ENCODE measurements at places on chromosomes 3 and 15.

DNA sequence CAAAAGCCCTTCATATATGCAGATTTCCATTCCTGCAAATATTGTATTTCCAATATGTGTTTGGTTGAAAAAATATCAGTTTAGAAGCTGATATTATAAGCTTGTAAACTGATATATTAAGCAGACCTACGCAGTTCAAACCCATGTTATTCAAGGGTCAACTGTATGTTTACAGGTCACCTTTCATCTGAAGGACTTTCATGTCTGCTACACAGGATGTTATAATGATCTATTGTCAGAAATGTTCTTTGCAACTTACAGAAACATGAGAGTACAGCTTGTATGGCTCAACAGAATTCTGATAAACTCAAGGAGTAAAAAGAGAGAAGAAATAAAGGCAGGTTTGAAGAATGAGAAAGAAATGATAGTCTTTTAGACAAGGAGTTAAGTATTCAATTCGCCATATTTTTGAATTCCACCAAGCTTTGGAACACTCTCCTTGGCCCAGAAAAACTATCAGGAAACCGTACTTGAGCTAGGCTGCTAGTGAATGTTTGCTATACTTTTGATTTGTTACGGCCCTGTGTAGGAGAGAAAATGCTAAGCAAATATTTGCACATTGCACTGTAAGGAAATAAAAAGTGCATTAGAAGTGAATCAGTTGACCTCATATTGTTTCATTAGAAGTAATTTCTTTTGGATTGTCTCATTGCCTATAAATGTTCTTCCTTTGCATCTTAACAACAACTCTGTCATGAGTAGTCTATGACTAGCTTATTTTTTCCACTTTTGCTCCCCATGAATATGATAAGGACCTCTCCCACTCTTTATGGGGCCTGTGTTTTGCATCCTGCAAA is 81.2 kb downstream of the NEK11 start:
- no peak for DNase-seq

DNA sequence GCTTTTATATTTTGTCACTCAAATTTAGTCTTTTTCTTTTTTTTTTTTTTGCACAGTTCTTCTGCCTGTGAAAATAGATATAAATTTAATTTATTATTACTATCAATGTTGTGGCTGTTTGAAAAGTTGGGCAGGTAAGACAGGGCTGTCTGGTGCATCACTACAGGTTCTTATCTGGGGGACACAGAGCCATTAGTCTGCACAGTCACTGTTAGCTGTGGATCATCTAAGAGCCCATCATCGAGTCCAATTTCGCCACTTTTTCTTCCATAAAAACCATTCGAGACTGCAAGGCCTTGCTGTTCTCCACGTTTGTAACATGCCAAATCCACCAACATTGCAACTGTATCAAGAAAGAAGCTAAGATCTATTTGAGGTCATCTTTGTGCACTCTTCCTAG is 325.6 kb upstream of the UMPS start:
- DNase-seq: no peak

GRCh38 chr15:82749951-82750830 is 40.5 kb upstream of the AP3B2 start:
- peak; percentile 53 for DNase-seq

- peak; percentile 45 for DNase-seq
Measured at GRCh38 chr3:106333911-106334618, 465.3 kb upstream of the CBLB start.

GRCh38 chr3:192188218-192188835 is 539.0 kb downstream of the FGF12 start:
- DNase-seq: no peak

GRCh38 chr3:34783876-34784275 is 855.4 kb upstream of the ARPP21 start:
- no peak for DNase-seq

- no peak for DNase-seq
Measured at GRCh38 chr15:31503758-31504461, 177.3 kb downstream of the KLF13 start.

GRCh38 chr15:39747326-39747725 is 35.3 kb downstream of the FSIP1 start:
- DNase-seq: no peak

DNA sequence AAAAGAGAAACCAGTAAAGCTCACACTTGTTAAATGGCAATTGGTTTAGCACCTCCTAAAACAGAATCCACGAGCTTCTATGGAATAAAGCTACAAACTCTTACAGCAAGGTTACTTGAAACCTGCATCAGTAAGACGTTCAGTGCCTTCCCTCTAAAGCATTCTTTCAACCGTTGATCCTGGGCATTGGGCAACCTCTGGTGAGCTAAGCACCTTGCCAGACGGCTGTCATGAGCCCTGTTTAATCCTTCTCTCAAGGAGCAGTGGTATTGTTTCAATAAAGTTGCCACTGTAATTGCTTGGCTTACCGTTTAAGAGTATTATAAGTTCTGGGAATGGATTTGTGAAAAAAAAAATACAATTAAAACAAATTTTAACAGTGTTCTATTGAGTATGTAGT is 75.0 kb downstream of the COL8A1 start:
- no peak for DNase-seq

DNA sequence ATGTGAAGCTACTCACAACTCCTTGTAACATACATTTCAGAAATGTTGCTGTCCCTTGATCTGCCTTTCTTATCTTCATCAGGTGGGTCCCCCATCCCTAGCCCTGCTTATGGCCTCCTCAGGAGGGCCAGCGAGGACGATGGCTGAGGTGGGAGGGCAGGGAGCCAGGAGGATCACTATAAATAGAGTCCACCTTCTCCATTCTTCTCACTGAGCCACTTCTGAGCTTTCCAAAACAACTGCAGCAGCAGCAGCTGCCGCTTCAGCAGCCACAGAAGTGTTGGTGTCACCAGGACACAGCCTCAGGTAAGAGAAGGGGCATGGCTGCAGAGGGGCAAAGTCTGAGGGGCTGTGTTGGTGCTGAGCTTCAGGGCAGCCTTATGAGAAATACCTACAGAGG is 53.5 kb downstream of the ANAPC13 start:
- DNase-seq: no peak

DNA sequence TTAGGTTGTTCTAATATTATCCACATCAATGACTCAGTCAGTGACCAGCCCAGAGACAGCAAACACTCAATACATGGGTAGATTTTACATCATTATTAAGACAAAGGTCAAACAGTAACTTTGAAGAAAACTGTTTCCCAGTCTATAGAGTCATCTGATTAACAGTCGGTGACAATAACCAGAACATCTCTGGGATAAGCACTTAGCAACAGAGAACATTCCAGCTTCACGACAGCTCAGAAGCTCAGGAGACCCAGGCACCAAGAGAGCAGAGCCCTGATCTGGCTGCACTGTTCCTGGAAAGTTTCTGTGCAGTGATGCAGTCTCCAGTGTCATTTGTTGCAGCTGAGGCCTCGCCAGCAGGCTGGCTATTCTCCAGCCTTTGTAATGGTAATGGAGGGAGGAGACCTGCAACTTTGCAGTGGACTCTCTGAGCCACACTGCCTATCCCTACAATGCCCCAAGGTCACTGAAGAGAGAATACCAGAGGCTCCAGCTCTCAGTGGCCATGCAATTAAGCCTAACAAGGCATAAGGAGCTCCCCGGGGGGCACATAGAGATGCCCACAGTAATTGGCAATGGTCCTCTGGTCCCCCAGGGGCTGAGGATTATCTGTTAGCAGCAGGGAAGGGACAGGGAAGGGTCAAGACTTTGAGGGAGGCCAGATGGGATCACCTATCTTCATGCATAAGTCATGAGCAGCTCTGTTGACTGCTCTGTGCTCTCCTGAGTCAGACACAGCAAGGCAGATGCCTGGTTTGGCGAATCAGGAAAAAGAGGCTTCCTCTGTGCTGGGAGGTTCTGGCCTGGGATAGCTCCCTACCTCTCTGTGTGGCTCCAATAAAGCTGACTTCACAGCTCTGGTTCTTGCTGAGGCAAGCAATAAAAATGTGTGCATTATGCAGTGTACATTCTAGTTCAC is 163.6 kb downstream of the CTNNB1 start:
- DNase-seq: no peak

GRCh38 chr15:39588531-39589192 is 7.8 kb downstream of the THBS1 start:
- DNase-seq: no peak

GRCh38 chr15:75786575-75786947 is 56.7 kb upstream of the UBE2Q2 start:
- DNase-seq: no peak

- no peak for DNase-seq
Measured at GRCh38 chr3:51646091-51646490, 25.0 kb upstream of the TEX264 start.

DNA sequence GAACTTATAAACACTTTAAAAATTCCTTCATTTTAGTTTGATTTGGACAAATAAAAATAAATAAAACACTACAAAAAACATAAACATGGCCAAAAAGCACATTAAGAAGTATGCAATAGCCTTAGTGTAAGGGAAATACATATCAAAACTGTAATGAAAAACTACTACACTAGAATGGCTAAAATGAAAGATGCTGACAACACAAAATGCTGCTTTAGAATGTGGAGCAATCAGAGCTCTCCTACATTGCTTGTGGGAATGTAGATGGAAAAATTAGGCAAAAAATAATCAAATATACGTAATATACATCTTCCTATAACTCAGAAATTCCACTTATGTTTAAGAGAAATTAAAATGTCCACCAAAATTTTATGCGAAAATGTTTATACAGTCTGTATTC is 96.2 kb downstream of the ABI3BP start:
- no peak for DNase-seq

DNA sequence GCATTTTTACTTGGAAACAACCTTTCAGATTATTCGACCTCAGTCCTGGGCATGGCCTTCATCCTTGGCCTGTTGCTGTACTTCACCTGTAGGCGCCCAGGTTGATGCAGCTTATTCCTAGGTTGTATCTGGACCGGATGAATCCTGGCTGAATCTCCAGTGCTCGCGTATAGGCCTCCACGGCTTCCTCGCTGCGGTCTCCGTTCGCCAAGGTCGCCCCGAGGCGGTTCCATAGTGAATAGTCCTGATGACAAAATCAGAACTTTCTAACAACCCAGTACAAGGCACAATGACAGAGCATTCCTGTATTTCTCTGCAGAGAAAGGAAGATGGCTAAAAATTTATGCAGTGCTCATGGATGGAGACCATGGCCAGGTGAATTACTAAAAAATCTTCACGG is 154.7 kb downstream of the USP13 start:
- DNase-seq: no peak

GRCh38 chr3:70952033-70952747 is 631.3 kb downstream of the FOXP1 start:
- no peak for DNase-seq

DNA sequence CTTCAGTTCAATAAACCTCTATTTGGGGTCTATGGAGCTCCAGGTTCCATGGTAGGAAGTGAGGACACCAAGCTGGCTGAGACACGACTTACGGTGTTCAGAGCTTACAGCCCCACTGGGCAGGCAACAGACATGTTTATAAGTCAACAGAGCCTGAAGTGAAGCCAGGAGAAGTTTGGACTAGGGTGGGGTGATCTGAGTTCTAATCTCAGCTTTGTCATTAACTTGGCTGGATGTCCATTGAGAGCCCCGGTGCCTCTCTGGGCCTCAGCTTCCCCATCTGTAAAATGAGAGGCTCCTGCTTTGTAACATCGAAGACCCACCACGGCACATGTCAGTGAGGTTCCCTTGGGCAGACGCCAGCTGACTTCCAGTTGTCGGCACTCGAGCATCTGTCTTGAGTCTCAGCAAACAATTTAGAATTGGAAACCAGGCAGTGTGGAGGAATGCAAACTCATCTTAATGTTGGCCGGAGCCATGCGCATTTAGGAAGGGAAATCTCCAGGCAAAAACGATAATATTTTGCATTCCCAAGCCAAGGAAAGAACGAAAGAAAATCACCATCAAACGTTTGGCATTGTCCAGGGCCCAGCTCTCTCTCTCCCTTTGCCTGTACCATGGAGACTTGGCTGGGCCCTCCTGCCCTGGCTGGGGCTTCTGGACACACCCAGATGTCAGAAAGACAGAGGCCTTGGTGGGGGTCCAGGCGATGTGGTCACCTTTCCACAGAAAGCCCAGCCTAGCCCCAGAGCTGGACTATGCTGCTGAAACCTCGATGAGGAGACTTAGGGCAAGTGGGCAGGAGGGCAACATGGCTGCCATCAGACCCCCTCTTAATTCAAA is 18.4 kb downstream of the ITGA11 start:
- no peak for DNase-seq

GRCh38 chr15:79904271-79904670 is 7.5 kb upstream of the MTHFS start:
- DNase-seq: no peak

GRCh38 chr15:37933666-37934065 is 774 bp upstream of the TMCO5A start:
- no peak for DNase-seq

DNA sequence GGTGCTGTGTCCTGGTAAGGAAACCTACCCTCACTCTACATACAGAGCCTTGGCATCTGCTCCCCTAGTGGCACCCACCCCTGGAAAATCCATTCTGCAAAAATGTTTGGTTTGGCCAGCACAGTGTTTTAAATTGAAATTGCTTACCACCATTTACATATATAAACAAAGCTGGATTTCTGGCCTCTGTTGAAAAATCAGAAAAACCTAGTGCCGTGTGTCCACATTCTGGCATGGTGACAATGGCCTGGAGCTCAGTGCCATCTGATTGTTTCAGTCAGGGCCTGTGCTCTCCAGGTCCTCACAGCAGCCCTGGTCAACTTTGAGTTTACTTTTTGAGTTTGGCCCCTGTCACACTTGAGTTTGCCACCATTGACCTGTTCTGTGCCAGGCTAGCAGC is 2.9 kb upstream of the IL17RC start:
- DNase-seq: no peak

GRCh38 chr3:103829723-103830326 is 1395.0 kb downstream of the ZPLD1 start:
- no peak for DNase-seq

DNA sequence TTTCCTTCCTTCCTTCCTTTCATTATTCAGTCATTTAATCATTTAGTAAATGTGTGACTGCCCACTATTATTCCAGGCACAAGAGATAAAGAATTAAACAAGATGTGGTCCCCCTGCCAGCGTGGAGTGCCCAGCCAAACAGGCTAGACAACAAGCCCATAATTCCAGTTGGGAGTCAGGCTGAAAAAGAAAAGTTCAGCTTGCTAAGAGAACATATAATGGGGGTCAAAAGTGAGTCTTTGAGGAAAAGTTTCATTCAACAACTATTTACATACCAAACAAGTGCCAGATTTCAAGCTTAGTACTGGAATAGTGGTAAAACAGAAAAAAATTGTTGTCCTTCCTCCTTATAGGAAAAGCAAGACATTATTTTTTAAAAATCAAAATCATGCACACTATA is 523.7 kb downstream of the TAFA4 start:
- DNase-seq: no peak

- DNase-seq: no peak
Measured at GRCh38 chr3:5250467-5251195, 63.1 kb downstream of the EDEM1 start.

DNA sequence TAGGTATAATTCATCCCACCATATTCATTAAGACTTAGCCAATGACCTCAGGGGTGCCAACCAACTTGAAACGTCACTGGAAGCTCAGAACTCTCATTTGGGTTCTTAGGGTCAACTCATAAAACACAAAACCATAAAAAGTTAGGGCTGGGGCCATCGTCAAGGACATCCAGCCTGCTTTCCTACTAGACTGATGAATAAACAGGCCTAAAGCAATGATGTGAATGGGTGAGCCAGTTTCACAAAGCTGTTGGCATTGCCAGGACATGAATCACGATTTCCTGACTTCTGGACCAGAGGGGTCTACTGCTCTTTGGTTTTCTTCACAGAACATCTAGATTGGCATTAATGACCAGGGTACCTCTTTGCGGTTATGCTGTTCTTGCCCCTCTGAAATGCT is 64.7 kb downstream of the EOMES start:
- no peak for DNase-seq
